ENCODE measurements at places on chromosomes 16 and 17.
A peak's percentile ranks its signal among the peaks of the same experiment; 100 is the strongest.

GRCh38 chr17:7056386-7056785 is 12.5 kb upstream of the SLC16A11 start:
- DNase-seq = no peak

GRCh38 chr16:84700446-84701300 is 873 bp downstream of the USP10 start:
- DNase-seq = no peak

- DNase-seq = peak; percentile 59
Observed at GRCh38 chr17:14300575-14301278, at the start of gene HS3ST3B1. HS3ST3B1 (plus strand) TSS chr17:14301081; CDS start chr17:14301519, 438 bp downstream.

DNA sequence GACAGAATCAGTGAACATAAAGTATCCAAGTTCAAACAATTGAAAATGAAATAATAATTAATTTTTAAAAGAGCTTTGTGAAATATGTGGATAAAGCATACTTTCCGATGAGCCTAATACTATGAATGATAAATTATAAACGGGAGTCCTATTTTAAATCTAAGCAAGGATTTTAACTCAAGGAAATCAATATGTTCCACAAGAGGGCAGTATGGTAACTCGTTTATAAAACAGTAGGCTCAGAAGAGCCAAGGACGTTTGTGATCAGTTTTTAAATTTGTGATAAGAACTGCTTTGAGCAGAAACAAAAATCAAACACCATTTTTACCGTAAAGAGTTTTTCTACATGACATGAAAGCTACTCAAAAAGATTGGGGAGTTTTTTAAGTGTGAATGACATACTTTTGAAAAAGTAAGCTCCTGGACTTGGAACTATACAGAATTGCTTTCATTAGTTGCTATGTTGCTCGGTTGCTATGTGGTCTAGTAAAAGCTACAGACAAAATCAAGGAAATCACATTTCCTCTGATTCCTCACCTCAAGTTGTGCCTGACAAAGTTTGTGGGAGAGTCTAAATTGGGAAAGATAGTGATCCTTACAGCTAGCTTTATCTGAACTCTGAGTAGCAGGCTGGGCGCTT is 11.8 kb upstream of the TEKT1 start:
- no peak for DNase-seq

DNA sequence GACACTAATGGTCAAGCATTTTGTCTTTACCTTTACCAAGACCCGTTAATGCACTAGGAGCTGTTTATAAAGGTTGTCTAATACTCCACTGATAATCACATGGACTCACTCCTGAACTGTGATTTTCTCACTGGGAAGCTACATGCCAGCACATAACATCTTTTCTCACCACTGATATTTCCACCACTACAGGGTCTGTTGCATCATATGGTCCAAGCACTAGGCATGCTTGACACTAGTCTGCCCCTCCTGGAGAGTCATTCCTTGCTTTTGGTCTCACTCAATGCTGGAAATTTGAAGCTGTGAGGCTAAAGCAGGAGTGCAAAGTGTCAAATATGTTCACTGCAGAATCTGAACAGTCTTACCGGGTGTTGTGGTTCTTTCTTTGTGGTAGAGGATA is 1576.8 kb downstream of the CDH8 start:
- DNase-seq = no peak

DNA sequence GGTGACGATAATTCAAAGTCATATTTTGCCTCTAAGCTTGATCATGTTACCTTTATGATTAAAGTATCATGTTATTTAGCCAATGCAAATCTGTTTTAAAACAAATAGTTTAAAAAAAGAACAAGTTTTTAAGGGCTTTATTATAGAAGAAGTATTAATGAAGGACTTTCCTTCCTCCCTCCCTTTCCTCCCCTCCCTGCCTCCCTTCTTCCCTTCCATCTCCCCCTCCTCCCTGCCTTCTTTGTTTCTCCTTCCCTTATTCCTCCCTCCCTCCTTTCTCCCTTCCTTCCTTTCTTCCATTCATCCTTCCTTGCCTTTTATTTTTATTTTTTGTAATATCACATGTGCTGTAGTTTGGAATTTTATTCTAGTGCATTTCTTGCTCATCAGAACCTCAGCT is 26.4 kb downstream of the NQO1 start:
- DNase-seq = no peak

DNA sequence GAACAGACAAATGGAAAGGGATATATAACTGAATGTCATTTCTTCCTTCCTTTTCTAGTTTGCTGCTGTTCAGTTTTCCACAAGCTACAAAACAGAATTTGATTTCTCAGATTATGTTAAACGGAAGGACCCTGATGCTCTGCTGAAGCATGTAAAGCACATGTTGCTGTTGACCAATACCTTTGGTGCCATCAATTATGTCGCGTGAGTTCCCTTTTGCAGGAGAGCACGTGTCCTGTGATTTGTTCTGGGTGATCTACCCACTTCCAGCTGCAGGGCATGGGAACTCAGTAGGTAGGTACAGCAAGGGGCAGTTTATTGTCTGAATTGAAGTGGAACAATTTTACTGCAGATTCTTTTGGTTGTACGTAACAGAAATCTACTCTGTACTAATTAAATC is 8.8 kb downstream of the ITGAL start:
- DNase-seq = no peak

DNA sequence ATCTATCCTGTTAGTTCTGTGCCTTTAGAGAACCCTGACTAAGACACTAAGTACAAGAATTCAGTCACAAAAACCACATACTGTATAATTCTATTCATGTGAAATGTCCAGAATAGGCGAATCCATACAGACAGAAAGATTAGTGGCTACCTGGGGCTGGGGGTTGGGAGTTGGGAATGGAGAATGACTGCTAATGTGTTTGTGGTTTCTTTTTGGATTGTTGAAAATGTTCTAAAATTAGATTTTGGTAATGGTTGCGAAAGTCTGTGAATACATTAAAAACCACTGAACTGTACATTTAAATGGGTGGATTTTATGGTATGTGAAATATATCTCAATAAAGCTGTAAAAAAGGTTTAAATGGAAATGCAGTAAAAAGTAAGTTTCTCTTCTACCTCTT is 80.4 kb upstream of the AKTIP start:
- DNase-seq = no peak

DNA sequence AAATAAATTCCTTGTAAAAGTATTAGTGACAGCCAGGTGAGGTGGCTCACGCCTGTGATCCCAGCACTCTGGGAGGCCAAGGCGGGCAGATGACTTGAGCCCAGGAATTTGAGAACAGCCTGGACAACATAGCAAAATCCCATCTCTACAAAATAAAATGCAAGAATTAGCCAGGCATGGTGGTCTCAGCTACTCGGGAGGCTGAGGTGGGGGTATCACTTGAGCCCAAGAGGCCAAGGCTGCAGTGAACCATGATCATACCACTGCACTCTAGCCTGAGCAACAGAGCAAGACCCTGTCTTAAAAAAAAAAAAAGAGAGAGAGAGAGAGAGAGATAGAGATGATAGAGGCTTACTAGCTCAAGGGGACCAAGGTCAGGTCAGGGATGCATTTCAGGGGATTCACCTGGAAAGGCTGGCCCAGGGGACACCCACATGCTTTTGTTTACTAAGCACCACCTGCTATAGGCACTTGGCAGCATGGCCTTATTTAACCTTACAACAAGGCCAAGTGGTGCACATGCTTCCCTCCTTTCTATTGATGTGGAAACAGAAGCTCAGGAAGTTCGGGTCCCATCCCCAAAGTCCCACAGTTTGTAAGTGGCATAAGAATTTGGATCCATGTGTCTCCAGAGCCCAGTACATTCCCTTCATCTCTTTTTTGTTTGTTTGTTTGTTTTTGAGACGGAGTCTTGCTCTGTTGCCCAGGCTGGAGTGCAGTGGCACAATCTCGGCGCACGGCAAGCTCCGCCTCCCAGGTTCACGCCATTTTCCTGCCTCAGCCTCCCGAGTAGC is 12.4 kb upstream of the SRCIN1 start:
- DNase-seq = no peak

Measured in NCI-H1436 treated with DMSO at 0.1 percent for 48 hours (cell line).